Right lung (tissue), 10 donors: ENCODE measurements at places on chromosomes 2 and 18.

DNA sequence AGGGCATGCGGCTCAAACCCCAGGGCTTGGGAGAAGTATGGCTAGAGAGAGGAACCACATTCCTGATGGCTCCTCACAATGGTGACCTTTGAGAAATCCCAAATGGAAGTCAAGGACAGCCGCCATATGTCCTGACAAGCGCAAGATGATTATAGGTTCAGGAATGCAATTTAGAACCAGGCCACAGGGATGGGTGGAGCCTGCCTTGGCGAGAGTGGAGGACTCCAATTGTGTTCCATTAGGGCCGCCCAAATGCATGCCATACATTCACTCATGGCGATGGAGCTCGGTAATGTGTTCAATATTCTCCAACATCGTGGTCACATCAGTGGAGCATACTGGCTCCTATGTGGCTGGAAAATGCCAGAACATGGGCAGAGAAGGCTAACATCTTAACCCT is 662.9 kb upstream of the ID2 start:
- DNase-seq: no peak

DNA sequence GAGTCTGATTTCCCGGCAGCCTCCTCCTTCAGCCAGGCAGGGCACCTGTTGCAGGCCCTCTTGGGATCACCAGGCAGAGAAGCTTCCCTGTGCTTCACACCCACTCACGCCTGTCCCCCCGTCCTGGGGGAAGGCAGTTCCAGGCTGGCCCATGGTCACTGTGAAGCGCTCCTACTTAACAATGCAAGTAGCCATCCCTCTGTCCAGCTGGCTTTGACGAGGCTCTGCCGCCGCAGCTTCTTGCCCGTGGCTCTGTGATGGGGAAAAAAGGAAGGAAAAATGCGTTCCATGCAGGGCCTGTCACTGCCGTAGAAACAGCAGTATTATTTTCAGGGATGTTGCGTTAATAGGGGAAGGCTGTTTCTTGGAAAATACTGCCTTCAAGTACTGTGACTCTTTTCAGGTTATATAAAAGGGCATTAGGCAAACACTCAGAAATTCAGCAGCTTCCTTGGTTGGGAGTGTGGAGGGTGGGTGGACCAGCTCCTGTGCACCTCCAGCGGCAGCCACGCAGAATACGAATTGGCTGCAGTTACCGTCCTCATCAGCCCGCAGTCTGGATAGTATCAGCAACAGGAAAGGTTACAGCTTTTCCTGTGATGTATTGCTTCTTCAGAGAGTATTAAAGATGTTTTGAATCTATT is 232.3 kb downstream of the KLHL29 start:
- peak; percentile 58 for DNase-seq

GRCh38 chr2:31378389-31378788 is 36.2 kb downstream of the XDH start:
- DNase-seq: no peak

GRCh38 chr2:187232749-187233148 is 215.3 kb downstream of the CALCRL start:
- DNase-seq: no peak

DNA sequence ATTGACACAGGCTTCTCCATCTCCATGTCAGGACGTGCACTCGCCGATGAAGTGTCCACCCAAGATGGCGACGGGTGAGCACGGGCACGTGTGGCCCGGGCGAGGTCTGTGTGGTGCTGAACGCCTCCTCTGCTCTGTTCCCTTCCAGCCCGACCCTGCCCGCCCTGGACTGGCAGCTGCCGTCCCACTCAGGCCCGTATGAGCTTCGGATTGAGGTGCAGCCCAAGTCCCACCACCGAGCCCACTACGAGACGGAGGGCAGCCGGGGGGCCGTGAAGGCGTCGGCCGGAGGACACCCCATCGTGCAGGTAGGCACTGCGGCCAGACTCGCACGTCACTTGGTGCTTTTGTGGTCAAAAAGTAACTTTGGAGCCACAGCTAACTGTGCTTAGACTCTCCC is 37.7 kb downstream of the NFATC1 start:
- DNase-seq: no peak

GRCh38 chr2:104944495-104944894 is 90.6 kb downstream of the POU3F3 start:
- DNase-seq: no peak

DNA sequence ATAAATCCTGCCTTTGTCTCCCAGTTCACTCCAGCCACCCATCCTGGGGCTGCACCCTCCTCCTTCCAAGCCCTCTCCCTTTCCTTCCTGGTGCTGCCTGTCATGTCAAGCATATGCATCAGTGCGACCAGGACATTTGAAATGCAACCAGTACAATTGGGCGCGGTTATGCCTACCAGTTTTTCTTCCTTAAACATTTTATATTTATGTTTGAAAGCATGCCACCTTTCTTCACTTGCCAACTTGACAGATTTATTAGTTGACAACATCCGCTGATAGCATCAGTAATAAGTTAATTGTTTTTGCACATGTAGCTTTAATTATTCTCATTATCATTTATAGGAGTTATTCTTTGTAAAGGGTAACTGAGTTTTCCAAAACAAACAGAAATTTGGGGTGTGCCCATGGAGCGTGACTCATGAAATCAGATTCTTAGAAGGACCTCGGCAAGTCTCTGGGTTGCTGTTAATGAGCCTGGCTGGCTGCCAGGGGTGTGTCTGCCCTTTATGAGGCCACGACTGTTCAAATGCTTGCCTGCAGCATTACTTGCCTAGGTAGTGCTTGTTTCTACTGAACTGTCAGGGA is 32.8 kb upstream of the IL1B start:
- peak; percentile 32 for DNase-seq

- DNase-seq: no peak
These were observed 1616.3 kb upstream of the ACVR2A start for GRCh38 chr2:146228466-146229058.
